Bone marrow (tissue), 2 donors: ENCODE measurements at places on chromosomes 13 and 19.

DNA sequence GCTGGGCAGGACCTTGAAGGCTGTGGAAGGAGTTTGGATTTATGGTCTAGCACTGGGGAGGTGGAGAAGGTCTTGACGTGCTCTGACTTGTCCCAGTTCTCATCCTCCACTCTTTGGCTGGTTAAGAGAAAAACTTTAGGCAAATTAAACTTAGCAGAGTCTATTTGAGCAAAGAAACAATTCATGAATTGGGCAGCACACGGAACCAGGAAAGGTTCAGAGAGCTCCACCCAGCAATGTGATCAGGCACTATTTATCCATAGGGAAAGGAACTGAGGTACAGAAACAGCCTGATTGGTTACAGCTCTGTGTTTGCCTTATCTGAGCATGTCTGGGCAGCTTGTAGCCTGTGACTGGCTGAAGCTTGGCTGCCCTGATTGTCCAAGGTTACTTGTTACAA, 45.4 kb upstream of the CYP2B6 start:
- no peak for DNase-seq

GRCh38 chr13:92734545-92734944, 492.1 kb upstream of the GPC6 start:
- no peak for DNase-seq

- peak; percentile 51 for DNase-seq
Observed at GRCh38 chr13:33678906-33679657, 138.9 kb upstream of the RFC3 start.

DNA sequence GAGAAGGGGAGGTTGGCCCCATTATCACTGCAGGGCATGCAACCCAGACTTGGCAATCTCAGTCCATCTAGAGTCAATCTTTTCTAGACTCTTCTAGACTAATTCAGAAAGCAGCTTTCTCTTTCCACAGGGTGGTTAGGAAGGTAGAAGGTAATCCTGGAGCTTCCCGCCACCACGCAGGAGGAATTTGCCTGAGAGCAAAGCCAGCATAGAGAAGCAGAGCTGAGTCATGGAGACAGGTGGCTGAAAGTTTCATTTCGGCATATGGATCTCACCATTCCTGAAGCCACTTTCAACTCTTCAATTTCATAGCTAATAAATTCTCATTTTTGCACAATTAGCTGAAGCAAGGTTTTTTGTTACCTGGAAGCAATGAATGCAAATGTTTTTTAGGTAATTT, 29.0 kb upstream of the FFAR2 start:
- no peak for DNase-seq

- DNase-seq = no peak
Observed at GRCh38 chr13:47803131-47803530, 197.9 kb downstream of the SUCLA2 start.

GRCh38 chr13:110307767-110308655, 927 bp downstream of the COL4A2 start:
- no peak for DNase-seq

GRCh38 chr13:98707281-98707999, 45.0 kb downstream of the SLC15A1 start:
- no peak for DNase-seq

- no peak for DNase-seq
Observed at GRCh38 chr19:6577476-6578125, 13.3 kb downstream of the CD70 start.

DNA sequence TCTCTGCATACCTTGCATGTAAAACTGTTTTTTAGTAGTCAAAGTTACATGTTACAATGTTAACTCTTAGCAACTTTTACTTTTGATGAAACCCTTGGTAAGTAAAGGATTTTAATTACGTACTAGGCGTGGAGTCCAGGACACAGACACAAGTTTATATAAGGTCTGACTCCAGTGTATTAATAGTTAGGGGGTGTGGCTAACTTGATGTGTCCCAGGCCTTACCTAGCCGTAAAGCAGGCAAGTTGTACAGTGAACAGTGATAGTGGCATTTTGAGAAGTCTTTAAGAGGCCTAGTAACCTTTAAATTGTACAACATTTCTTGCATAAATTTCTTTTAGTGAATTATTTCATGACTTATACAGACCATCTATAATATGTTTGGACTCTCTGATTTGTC, 5.9 kb downstream of the ZNF714 start:
- no peak for DNase-seq

GRCh38 chr13:90416938-90417337, 930.5 kb upstream of the MIR17HG start:
- DNase-seq = no peak

DNA sequence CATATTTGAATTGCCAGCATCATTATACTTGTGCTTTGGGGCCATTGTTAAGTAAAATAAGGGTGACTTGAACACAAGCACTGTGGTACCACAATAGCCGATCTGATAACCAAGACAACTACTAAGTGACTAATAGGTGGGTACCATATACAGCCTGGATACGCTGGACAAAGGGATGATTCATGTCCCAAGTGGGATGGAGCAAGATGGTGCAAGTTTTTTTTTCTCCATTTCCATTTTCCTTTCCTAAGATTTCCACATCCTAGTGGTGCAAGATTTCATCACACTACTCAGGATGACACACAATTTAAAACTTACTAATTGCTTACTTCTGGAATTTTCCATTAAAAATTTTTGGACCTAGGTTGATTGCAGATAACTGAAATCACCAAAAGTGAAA, 15.1 kb downstream of the BRCA2 start:
- DNase-seq = no peak

DNA sequence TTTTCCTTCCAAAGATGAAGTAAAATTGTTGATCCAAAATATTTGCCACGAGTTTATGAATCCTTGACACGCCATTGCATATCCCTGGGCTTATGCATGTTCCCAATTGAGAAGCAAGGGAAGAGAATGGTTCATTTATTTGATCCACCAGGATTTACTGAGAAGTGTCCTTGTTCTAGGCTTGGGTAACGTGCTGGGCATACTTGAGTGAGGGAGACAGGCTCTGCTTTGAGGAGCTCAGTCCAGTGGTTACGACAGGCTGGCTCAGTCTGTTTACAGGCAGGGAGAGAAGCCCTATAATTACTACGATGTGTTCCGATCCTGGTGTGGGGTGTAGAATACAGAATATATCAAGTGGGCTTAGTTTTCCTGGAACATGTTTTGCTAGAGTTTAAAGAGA, 6.3 kb upstream of the PNMA8C start:
- no peak for DNase-seq

DNA sequence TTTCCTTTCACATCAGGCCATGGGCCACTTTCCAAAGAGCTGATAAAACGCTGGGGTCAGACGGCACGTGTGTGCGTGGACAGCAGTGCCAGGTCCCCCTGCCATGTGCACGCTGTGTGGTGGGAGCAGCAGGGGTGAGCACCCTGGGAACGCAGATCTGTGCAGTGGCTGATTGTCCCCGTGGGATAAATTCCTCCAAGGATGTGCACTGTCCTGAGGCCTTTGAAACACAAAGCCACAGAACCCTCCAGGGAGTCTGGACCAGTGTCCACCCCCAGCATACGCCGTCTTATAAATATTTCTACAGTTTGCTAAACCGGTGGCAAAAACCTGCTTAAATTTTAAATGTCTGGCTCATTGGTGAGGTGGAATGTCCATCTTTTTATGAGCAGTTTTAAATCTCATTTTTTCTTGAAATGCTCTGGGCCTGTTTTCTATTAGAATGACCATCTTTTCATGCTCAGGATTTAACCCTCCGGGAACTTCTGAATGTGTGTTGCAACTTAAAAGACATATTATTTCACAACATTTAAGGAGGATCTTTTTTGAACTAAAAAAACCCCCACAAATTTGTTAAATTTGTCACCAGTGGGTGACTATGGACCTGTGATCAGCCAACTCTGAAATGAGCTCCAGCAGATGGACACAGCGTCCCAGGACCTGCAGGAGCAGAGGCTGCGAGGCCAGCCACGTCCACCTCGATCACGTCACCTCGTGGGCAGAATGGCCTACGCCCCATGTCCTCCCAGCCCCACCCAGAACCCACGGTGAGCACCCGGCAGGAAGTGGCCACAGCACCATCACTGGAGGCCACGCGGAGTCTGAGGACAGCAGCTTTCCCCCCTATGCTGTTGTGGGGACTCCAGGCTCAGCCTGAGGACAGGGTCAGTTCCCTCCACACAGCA, 68.6 kb downstream of the RASA3 start:
- peak; percentile 47 for DNase-seq

DNA sequence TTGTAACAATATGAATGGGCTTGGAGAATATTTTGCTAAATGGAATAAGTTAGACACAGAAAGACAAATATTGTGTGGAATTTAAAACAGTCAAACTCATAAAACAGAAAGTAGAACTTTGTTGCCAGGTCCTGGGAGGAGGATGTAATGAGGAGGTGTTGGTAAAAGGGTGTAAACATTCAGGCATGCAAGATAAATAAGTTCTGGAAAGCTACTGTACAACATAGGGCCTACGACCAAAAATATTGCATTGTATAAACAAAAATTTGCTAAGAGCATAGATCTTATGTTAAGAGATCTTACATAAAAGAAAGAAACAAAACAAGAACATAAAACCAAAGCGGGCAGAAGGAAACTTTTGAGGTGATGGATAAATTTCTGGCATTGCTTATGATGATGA, 1907.8 kb upstream of the PCDH20 start:
- no peak for DNase-seq

GRCh38 chr13:65292488-65292901, 1937.6 kb downstream of the PCDH9 start:
- DNase-seq = no peak

DNA sequence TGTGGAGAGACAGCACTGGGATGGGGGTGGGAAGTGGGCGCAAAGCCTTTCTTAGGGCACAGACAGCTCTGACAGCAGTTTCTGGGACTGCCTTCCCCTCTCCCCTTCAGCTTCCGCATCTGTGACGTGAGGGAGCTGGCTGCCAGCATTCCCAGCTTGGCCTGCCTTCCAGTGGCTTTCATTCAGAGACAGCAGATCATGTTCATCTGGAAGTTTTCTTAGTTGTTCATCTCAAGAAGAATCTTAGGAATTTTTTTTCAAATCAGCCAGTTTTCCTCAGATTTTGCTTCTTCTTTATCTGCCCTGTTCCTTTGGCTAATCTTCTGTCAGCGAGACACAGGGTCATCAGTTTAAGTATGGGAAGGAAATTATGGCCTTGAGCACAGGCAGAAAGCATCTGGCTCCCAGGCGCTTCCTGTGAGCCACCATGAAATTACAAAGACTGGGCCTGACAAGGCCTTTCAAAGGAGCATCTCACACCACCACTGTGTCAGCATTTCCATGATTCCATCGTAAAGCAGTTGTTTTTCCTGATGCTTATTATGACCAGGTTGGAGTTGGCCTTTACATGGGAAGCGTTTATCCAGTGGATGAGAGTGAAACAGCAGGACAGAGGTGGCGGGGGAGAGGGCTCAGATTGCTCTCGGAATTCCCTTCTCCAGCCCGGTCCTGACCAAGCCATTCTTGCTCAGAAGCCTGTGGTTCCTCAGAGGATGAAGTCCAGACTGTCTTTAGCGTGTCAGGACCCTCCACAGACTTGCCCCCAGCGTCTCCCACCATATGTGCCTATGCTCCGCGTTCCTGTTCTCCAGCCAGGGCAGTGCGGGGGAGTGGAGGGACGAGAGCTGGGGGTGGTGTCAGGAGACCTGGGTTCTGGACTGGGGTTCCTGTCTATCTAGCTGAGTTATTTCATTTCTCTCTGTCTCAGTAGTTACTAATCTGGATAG, 43.6 kb downstream of the ARHGAP35 start:
- DNase-seq = no peak

DNA sequence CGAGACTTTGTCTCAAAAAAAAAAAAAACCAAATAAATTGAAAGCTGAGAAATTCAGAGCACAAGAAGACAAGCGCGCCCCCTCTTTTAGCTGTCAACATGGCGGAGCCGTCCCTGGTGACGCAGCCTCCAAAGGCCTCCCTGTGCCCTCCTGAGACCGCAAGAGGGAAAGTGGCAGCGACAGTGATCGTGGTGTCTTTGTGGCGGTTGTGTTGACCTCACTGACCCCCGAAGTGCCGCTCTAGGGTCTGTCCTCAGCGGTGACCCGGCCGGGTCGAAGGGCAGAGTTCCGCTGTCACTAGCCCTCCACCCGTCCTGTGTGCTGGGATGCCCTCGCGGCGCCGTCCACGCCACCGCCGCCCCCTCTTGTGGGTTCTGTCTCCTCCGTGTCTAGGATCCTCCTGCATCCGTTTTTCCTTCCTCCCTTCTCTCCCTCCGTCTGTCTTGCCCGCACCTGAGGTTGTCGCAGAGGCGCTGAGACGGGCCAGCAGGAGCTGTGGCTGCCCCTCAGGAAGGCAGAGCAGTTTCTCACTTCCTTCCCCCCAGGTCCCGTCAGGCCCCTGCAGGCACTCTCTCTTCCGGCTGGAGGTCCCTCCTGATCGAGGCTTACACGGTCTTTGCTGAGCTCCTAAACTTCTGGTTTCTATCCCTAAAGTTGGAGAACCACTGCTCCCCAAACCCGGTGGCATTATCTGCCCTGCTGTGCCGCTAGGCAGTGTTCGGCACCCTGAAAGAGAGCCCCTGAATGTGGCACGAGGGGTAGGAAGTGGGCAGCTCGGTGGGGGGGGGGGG, 7.2 kb downstream of the UHRF1 start:
- DNase-seq = peak; percentile 21

- DNase-seq = no peak
Observed at GRCh38 chr13:34914416-34914815, 27.7 kb upstream of the NBEA start.

DNA sequence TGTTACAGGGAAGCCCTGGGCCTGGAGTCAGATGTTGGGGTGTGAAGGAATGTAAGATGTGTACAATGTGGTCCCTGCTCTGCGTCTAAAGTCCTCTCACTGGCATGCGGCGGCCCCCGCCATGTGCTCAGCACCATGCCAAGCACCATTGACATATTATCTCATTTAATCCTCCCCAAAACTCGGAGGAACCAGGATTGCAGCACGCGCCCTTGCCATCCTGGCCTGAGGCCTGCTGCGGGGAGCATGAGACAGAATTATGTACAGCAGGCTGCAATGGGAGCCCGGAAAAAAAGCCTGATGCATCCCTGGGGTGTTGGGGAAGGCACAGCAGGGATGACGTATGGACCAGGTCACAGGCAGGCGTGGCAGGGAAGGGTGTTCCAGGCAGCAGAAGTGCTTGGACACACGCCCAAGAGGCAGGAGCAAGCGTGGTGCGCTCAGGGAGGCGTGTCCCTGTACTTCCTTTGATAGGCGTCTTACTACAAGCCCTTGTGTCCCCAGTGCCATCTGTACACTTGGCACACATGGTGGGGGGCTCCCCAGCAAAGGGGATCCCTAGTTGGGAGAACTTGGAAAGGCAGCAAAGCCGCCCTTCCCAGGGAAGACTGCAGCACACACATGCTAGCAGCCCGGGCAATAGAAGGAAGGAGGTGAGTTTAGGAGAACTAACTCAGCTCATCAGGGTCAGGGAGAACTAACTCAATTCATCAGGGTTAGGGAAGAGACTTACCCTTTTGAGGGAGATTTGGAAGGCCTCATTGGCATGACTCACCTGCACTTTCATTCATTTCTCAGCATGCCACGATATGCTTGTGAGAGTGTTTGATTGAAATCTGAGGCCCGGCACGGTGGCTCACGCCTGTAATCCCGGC, 3.4 kb downstream of the EVI5L start:
- DNase-seq = no peak
